ENCODE measurements at places on chromosomes 2 and 18. TPM values are rescaled to one million over a fixed set of nuclear protein-coding genes. Genes with fewer than 3 reads are reported as not detected.

Gene FRZB
- 14.0 TPM for total RNA-seq

DNA sequence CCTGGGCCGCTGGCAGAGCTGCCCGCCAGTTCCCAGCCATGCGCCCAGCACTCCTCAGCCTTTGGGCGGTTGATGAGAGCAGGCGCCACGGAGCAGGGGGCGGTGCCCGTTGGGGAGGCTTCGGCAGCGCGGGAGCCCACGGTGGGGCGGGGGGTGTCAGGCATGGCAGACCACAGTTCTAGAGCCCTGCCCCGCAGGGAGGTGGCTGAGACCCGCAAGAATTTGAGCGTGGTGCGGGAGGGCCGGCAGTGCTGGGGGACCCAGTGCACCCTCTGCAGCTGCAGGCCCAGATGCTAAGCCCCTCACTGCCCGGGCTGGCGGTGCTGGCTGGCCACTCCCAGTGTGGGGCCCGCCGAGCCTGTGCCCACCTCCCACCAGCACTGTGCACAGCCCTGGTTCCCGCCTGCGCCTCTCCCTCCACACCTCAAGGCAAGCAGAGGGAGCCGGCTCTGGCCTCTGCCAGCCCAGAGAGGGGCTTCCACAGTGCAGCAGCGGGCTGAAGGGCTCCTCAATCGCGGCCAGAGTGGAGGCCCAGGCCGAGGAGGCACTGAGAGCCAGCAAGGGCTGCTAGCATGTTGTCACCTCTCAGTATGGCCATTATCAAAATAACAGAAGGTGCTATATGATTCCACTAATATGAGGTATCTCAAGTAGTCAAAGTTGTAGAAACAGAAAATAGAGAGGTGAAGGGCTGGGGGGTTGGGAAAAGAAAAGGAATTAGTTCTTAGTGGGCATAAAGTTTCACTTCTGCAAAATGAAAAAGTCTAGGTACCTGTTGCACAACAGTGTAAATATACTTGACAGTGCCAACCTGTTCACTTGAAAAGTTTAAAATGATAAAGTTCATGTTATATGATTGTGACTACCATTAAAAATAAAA lies 72.3 kb downstream of the SH3YL1 start:
- H3K4me1 ChIP-seq: no peaks in the 10 kb centered on the region
- no peaks in the 10 kb centered on the region for H3K36me3 ChIP-seq
- H3K27me3 ChIP-seq: no peaks in the 10 kb centered on the region
- H3K4me3 ChIP-seq: no peak overlapping the region

- peaks cover 3% of the 10 kb centered on the region for H3K4me1 ChIP-seq
- no peaks in the 10 kb centered on the region for H3K27me3 ChIP-seq
- H3K4me3 ChIP-seq: no peak overlapping the region
Measured at GRCh38 chr2:121150126-121150525, 134.9 kb downstream of the TFCP2L1 start.

- peak overlapping the region; percentile 65 for H3K27ac ChIP-seq
- peak; percentile 80 for DNase-seq
- peak overlapping the region; percentile 10 for H3K4me3 ChIP-seq
- H3K36me3 ChIP-seq: no peaks in the 10 kb centered on the region
- no peaks in the 10 kb centered on the region for H3K27me3 ChIP-seq
- H3K4me1 ChIP-seq: peaks cover 36% of the 10 kb centered on the region
Measured at GRCh38 chr2:45938649-45939511, 287.4 kb downstream of the PRKCE start.

DNA sequence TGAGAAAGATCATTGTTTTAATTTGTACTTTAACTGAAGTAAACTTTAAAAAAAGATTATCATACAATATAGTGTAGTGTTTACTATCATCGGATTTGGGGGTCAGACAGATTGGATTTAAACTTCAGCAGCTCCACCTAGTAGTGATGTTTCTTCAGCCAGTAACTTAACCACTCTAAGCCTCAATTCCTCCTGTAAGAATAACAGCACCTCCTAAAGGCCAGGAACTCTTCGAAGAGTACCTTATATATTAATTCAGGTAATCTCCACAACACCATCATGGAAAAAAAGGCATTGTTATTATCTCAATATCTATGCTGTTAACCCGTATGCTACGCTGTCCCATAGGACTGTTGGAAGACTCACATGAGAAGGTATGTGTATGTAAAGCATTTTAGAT lies 69.0 kb upstream of the DLGAP1 start:
- no peak for DNase-seq
- no peak overlapping the region for H3K4me3 ChIP-seq
- H3K4me1 ChIP-seq: no peaks in the 10 kb centered on the region

- H3K4me1 ChIP-seq: peaks cover 3% of the 10 kb centered on the region
- peak overlapping the region; percentile 75 for H3K27ac ChIP-seq
- DNase-seq: no peak
- H3K36me3 ChIP-seq: no peaks in the 10 kb centered on the region
- H3K27me3 ChIP-seq: peaks cover 26% of the 10 kb centered on the region
Measured at GRCh38 chr2:120442541-120442922, 96.6 kb downstream of the INHBB start.

DNA sequence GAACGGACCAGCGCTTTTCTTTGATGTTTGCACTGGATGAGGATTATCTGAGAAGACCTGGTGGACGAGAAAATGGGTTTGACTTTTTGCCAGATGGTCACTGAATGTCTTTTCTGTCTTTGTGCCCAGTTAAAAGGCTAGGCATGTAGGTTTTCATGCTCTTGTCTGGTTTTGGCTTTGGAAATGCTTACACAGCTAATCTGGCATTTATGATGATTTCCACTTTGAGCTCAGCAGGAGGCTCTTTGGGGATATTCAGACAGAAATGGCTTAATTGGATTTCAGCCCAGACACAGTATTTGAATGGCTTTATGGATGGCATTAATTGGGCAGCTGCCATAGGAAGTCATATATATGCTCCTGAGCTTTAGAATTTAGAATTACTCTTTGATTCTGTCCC lies 59.6 kb downstream of the NCK2 start:
- H3K4me3 ChIP-seq: no peak overlapping the region
- no peaks in the 10 kb centered on the region for H3K36me3 ChIP-seq
- H3K27me3 ChIP-seq: no peaks in the 10 kb centered on the region
- no peak for DNase-seq
- no peak overlapping the region for H3K27ac ChIP-seq

GRCh38 chr2:216727346-216728122 lies 32.2 kb upstream of the IGFBP5 start:
- H3K4me1 ChIP-seq: no peaks in the 10 kb centered on the region
- H3K36me3 ChIP-seq: no peaks in the 10 kb centered on the region
- no peak overlapping the region for H3K4me3 ChIP-seq
- H3K27ac ChIP-seq: no peak overlapping the region
- no peak for DNase-seq
- no peaks in the 10 kb centered on the region for H3K27me3 ChIP-seq

Data from upper lobe of right lung (tissue), 1 donor.